ENCODE measurements at places on chromosomes 6 and 20.

DNA sequence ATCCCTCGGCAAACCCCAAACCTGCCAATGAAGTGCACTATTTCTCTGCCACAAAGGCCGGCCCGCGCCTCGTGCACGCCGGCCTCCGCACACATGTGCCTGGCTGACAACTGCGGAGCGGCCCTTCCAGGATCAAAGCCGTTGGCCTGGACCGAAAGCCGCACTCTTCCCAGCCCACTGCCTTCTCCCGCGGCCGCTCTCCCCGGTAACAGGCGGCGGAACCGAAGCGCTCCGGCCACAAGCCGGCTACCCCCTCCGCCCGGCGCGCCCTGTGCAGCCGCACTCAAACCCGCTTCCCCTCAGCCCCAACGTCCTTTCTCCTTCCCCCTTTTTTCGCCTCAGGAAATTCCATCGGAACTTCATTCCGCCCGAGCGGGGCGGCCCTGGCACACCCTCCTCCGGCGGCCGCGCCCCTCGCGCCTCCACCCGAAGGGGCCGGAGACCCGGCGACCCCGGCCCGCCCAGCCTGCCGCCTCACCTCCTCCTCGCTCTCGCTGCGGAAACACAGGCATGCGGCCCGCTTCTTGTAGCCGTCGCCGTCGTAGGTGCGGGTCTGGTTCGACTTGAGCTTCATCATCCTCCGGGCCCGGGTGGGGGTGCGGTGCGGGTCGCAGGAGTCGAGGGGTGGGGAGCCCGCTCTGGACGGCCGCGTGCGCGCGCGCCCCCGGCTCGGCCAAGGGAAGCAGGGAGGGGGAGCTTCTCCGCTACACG lies 528 bp downstream of the NUDT3 start:
- peak; percentile 86 for DNase-seq

DNA sequence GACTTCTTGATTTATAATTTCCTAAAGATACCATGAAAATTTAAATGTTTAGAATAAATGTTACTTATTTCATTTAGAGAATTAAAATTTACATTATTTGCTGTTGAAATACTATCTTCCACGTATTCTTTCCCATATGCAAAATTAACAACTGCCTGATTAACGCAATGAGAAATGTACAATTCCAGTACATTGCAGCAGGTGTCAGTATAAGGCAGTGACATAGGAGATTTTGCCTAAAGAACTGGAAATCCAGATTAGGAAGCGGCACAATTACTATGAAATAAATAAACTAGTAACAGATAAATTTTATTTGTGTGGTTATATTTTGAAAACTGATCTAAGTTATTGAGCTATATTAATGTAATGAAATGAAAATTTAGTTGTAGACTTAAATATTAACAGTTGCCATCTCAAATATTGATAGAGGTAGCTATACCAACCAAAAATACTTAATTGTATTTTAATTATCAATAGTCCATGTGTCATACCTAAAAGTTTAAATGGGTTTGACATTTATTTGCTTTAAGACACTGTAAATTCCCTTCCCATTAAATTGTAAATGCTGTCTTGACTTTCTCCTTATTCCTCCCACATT lies 300.2 kb downstream of the UTRN start:
- no peak for DNase-seq

GRCh38 chr20:12305188-12305950 lies 387.7 kb downstream of the BTBD3 start:
- no peak for DNase-seq

DNA sequence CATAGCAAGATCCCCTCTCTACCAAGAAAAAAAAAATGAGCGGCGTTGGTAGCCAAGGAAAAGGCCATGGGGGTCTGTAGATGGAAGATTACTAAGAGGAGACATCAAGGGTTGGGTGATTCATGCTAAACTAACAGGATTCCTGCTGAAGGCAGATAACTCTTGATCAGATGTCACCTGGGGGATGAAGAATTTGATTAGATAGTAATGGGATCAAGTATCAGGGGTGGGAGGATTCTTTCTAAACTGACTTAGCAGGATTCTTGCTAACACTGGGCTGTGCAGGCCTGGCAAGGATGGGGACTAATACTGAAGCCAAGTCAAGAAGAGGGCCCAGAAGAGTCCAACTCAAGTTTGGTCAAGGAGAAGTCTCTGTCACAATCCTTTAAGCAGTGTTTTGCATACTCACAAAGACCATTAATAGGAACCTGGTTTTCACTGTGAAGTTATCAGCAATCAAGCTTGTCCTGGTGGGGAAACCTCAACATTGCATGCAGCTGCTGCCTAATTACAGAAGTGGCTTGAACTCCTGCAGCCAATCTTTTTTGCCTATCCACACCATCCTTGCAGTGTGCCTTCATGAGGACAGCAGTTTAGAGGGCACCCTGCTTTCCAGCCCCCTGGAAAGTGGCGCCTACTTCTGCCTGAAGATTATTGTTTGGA lies 61.3 kb downstream of the ANKRD6 start:
- DNase-seq, result no peak

- DNase-seq, result peak; percentile 60
Observed at GRCh38 chr6:44538131-44538806, 150.8 kb downstream of the CDC5L start.

- DNase-seq, result no peak
Observed at GRCh38 chr6:63496361-63496804, 75.9 kb upstream of the LOC128125822 start.

DNA sequence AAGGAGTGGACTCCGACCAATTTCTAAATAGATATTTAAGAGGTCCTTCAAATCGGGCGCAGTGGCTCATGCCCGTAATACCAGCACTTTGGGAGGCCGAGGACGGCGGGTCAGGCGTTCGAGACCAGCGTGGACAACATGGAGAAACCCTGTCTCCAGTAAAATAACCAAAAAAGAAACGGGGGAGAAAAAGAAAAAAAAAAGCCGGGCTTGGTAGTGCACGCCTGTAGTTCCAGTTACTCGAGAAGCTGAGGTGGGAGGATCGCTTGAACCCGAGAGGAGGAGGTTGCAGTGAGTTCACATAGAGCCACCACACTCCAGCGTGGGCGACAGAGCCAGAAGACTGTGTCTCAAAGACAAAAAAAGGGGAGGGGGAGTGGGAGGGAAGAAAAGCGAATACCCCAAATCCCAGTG lies 53.3 kb upstream of the HFE start:
- no peak for DNase-seq

DNA sequence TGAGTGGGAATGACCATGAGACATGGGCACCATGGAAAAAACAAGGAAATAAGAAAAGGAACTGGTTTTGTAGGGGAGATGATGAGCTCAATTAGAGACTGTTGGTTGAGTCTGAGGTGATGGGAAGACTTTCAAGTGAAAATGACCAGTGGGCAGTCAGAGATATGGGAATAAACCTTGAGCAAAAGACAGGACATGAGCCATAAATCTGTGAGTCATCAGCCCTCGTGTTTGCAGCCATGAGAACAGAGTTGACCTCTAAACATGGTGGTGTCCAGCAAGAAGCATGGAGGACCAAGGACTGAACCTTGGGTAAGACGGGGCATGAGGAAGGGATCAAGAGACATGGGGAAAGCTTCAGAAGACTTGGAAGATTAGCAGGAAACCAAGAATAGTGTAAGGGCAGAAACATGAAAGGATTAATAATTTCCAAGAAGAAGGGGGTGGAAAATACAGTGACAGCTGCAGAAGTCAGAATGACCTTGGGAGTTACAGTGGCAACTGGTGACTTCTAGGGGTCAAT lies 280.6 kb upstream of the PRDM1 start:
- DNase-seq, result no peak

DNA sequence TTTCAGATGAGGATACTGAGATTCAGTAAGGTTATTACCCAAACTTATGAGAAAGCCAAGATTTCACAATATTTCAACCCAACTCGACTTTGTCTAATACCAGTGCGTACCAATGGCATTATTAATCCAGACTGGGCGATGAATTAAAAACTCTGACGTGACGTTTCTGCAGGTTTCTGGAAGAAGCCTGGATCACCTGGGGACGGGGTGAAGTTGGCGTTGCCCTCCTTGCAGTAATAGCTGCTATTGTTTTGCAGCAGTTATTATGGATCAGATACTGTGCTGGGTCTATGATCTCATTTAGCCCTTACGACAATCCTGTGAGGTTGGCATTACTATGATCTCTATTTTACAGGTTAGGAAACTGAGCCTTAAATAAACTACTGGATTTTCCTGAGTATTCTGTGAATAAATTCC lies 569 bp upstream of the CDC5L start:
- DNase-seq, result no peak

DNA sequence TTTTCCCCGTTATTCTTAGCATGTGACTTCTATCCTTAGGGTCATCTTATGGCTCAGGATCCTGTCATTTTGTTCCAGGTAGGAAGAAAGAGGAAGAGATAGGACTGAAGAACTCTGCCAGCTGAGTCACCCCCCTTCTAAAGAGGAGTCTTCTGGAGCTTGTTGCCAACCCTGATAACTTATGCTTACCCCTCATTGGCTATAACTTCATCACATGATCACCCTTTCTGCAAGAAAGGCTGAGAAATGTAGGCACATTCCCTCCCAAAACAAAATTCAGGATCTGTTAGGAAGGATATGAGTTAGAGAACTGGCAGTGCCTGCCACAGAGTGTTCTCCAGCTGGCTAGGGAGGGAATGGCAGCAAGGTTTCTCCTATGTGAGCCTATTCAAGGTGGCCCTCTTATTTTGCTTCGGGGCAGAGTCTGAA lies 35.6 kb downstream of the ARFGEF2 start:
- no peak for DNase-seq

DNA sequence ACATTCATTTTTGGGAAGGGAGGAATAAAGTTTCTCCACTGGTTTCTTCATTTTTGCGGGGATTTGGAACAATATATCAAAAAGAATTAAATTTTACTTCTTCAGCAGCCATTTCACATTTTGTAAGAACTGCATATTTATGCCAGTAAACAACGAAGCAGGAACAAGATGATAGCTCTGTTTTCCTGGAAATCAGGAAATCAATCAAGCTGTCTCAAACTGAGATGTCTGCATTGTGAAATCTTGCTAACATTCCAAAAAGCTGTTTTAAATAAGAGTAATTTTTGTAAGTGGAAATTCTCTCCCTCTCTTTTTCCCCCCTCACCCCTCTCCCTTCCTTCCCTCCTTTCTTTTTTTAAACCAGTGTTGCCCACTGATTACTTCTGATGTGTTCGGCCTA lies 20.0 kb downstream of the MAPK13 start:
- no peak for DNase-seq

GRCh38 chr6:136793363-136793762 lies 1.1 kb upstream of the MAP3K5 start:
- DNase-seq, result no peak

GRCh38 chr6:124772733-124773319 lies 189.4 kb upstream of the RNF217 start:
- no peak for DNase-seq

- DNase-seq, result peak; percentile 88
Observed at GRCh38 chr6:13614126-13614925, 809 bp upstream of the NOL7 start.

- no peak for DNase-seq
Observed at GRCh38 chr6:130138116-130138908, 84.4 kb downstream of the SAMD3 start.

DNA sequence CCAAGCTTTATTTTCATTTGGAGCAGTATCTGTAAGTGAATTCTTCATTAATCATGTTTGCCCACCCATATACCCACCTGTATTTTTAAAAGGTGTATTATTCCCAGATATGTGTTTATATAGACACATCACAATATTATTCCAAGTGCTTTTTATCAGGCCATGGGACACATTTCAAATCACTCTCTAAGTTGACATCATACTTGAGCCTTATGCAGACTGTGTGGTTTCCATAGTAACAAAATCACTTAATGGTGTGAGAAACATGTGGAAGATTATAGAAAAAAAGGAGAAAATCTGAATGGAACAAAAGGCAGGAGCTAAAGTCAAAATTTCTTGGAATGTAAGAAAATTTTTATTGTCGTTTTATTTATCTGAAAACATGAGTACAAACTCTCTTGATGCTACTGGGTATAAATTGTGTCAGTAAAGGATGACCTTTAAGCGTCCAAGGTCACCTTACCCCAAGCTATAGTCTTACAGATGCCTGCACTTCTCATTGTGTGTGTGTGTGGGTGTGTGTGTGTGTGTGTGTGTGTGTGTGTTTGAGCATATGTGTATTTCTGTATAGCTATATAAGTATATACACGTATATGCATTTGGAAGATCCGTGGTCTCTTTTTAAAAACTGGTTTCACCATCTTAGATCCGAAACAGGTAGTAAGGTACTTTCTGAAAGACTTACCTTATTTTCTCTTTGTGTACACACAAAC lies 79.8 kb upstream of the CCN6 start:
- no peak for DNase-seq

- no peak for DNase-seq
Observed at GRCh38 chr6:38942965-38943364, 105.6 kb upstream of the GLP1R start.

GRCh38 chr6:149455031-149455732 lies 29.6 kb downstream of the ZC3H12D start:
- DNase-seq, result no peak

DNA sequence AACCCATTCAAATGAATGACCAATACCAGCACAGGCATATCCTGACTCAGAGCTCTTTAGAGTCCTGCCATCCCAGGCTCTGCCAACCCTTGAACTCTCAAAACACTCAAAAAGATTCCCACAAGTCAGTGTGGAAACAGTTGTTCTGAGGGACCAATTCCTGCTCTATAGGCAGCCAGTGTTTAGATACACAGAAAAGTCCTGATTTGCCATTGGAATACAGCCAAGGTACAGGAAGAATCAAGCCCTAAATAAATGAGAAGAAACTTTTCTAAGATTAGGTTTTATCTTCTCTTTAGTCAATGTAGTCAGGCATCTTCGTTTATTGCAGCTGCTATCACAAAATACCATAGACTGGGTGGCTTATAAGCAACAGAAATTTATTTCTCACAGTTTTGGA lies 626.8 kb upstream of the ARID1B start:
- DNase-seq, result no peak

DNA sequence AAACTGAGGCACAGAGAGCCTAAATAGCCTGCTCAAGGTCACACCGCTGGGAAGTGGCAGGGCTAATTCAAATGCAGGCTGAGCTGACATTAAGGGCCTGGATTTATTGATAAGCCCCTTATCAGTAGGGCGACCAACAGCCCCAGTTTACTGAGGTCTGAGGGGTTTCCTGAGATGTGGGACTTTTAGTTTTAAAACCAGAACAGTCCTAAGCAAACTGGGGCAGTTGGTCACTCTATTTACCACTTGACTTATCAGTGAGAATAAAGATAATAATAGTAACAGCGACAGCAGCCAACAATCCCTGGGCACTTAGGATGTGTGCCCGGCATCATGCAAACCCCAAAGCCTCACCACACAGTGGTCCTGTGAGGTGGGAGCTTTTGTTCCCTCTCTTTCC lies 27.6 kb downstream of the PREX1 start:
- no peak for DNase-seq

GRCh38 chr20:62183426-62184142 lies 756 bp downstream of the MTG2 start:
- no peak for DNase-seq

All from osteocyte (in vitro differentiated cells).